Muscle of back (tissue), 13 donors: ENCODE measurements at places on chromosomes 7 and 10. TPM values are rescaled to one million over a fixed set of nuclear protein-coding genes. Genes with fewer than 3 reads are reported as not detected.

Gene MCM7
- 77.0 TPM for polyA plus RNA-seq

Gene CYP3A4
- polyA plus RNA-seq, result not detected

Gene SNCG
- 9.9 TPM for polyA plus RNA-seq

Gene CYP3A5
- polyA plus RNA-seq, result 1.0 TPM

DNA sequence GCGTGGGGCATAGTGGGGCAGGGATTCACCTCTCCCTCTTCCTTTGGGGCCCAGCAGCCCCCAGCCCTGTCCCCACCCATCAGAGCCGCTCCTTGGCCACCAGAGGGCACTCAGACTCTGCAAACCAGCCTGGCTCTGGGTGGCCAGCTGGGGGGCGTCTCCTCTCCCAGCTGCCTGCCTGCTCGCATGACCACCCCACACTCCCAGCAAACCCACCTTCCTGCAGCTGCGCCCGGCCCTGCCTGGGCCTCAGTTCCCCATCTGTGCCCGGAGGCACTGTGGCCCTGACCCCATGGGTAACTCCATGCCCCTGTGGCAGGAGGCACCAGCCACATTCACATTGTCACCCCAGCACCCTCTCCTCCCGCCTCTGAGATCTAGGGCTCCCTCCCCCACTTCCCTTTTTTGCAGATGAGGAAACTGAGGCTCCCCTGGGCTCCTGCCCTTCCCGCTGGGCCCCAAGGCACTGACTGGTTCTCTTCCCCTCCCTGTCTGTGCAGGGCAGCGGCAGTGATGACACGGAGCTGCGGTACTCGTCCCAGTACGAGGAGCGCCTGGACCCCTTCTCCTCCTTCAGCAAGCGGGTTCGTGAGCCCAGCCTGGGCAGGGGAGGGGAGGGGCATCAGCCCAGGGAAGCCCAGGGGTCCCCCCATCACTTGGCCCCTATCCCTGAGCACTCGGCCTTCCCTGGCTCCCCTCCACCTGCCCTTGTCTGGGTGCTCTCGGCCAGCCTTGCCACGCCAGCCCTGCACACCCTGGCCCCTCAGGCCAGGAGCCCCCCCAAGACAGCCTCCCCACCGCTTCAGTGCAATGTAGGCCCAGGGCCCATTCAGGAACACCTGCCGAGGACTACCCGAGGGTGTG, 6.9 kb upstream of the SH2B2 start:
- DNase-seq, result peak; percentile 67

Gene GRID2IP
- polyA plus RNA-seq, result 0.07 TPM

Gene GPR146
- 3.7 TPM for polyA plus RNA-seq

Gene NANOS1
- 7.9 TPM for polyA plus RNA-seq
